PC-9 (cell line): ENCODE measurements at places on chromosomes 7 and 10. TPM values are rescaled to one million over a fixed set of nuclear protein-coding genes. Genes with fewer than 3 reads are reported as not detected.
A peak's percentile ranks its signal among the peaks of the same experiment; 100 is the strongest.

- DNase-seq: no peak
Measured at GRCh38 chr7:97024209-97025129, at the start of gene DLX5. Gene DLX5, minus strand, starts transcription at chr7:97024831. Its CDS starts 208 bp downstream, at chr7:97024623.

GRCh38 chr10:96616961-96617360 lies 30.1 kb upstream of the TM9SF3 start:
- no peak for DNase-seq

The ODAD2 gene
- not detected in 2 replicates for total RNA-seq

The GRB10 gene
- total RNA-seq: 47.9 and 55.8 TPM in 2 replicates

- DNase-seq: no peak
Measured at GRCh38 chr10:106502641-106503040, 661.9 kb downstream of the SORCS1 start.

DNA sequence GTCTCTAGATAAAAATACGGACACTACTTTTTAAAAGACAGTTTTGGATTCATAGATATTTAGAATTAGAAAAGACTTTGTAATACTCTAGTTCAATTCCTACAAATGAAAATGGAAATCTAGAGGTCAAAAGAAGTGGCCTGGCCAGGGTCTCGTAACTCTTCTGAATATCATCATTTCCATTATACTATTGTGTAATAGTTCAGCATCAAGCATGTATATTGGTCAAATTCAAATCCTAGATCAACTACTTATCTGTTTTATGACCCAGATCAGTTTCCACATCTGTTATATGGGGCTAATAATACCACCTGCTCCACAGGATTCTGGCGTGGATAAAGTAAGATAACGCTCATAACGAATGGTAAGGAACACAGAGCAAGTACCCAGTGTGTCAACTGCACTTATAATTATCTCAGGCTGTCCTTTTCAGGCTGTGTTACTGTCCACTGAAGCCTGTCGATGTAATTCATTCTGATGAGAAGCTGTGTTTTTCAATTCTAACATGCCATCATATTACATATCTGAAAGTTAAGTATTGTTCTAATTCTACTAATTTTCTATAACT lies 54.3 kb downstream of the ARHGAP21 start:
- DNase-seq: no peak

GRCh38 chr7:139687211-139687954 lies 90.4 kb downstream of the HIPK2 start:
- no peak for DNase-seq

The HOXA10 gene
- not detected in 2 replicates for total RNA-seq

The CNNM1 gene
- total RNA-seq: not detected in 2 replicates

GRCh38 chr7:121395961-121396757 lies at the start of gene FAM3C:
Gene FAM3C, minus strand, starts transcription at chr7:121396308. Its CDS starts 13,339 bp downstream, at chr7:121382969.
- DNase-seq: peak; percentile 98

GRCh38 chr10:80144696-80145131 lies 12.2 kb downstream of the PLAC9 start:
- no peak for DNase-seq

The ADIRF gene
- 51.0 and 72.8 TPM in 2 replicates for total RNA-seq

- DNase-seq: no peak
Measured at GRCh38 chr7:21184942-21185652, 242.8 kb upstream of the SP4 start.

The CPEB3 gene
- total RNA-seq: 1.1 and 1.4 TPM in 2 replicates

The PIK3AP1 gene
- total RNA-seq: 1.1 and 1.7 TPM in 2 replicates

The ZPBP gene
- not detected in 2 replicates for total RNA-seq

DNA sequence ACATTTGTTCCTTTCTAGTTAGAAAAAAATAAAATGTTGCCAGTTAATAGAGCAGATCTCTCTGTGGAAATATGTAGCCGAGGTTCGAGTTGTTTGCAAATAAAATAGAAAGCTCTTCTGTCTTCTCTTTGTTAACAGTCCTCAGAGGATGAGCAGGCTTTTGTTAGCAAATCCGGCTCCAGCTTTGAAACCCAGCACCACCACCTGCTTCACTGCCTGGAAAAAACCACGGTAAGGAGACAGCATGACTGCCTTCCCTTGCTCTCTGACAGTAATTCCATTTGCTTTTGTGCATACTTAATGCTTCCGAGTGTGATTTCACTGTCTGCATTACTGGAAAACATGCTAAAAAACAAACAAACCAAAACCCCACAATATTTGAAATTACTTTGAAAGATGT lies 115.6 kb downstream of the TSPAN12 start:
- no peak for DNase-seq

GRCh38 chr10:124648738-124649137 lies 95.4 kb downstream of the FAM53B start:
- DNase-seq: no peak

- DNase-seq: no peak
Measured at GRCh38 chr10:97063983-97064837, 121.5 kb downstream of the SLIT1 start.

The DYNC1I1 gene
- total RNA-seq: not detected in 2 replicates

GRCh38 chr10:49568235-49568634 lies 29.3 kb upstream of the ERCC6 start:
- peak; percentile 80 for DNase-seq

The MRLN gene
- total RNA-seq: not detected in 2 replicates

The UNCX gene
- not detected in 2 replicates for total RNA-seq

GRCh38 chr10:48900371-48900801 lies 39.3 kb downstream of the LRRC18 start:
- DNase-seq: no peak

DNA sequence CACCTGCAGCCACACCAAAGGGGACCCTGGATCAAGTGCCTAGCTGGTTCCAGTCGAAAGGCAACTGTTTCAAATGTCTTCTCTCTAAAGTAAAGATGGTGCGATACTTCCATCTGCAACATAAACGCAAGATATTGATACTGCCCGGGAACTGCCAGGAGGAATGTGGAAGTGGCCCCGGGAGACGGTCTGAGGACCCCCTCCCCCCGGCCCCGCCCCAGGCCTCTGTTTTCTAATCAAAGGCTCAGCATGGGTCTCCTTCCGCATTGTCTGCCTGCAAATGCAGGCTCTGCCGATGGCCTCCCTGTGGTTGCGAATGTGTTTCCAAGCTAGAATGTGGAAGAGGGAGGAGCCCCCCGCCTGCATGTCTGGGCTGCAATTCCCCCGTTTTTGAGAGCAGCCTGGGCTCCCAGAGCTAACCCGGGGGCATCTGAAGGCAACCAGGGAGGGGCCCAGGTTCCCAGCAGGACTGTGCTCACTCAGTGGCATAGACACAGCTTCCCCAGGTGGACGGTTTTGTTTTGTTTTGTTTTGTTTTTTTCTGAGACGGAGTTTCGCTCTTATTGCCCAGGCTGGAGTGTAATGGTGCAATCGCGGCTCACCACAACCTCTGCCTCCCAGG lies 223.9 kb upstream of the PPP2R2D start:
- no peak for DNase-seq

The NUTM2B gene
- 0.83 and 1.3 TPM in 2 replicates for total RNA-seq

The LRRC4 gene
- 0.10 and 0.39 TPM in 2 replicates for total RNA-seq

DNA sequence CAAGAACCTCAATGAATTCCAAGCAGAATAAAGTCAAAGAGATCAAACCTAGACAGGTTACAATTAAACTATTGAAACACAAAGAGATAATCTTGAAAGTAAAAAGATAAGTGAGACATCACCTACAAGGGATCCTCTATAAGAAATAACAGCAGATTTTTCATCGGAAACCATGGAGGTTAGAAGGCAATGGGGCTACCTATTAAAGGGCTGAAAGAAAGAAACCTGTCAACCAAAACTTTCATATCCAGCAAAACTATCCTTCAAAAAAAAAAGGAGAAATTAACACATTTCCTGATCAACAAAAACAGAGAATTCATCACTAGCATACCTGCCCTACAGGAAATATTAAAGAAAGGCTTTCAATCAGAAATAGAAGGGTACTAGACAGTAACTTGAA lies 244.9 kb downstream of the ARHGAP12 start:
- no peak for DNase-seq
